ENCODE measurements at places on chromosomes 3 and 15.

- no peak for DNase-seq
These were observed 32.9 kb downstream of the SOX14 start for GRCh38 chr3:137796993-137797392.

DNA sequence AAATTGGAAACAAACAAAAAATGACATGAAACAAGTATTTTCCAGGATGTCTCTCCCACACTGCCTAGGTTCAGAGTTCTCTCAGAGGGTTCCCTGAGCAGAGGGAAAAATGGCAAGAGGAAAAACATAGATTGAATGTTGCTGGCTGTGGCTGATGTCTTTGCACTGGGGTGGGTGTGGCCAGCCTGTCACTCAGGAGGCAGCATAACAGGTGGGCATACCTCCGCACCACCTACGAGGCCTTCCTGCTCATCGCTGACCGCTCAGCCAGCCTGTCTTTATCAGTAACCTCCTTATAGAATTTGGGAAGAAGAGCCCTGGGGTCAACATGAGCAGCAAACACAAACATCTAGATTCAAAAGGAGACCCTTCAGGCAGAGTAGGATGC, 216.6 kb upstream of the UMPS start:
- no peak for DNase-seq

DNA sequence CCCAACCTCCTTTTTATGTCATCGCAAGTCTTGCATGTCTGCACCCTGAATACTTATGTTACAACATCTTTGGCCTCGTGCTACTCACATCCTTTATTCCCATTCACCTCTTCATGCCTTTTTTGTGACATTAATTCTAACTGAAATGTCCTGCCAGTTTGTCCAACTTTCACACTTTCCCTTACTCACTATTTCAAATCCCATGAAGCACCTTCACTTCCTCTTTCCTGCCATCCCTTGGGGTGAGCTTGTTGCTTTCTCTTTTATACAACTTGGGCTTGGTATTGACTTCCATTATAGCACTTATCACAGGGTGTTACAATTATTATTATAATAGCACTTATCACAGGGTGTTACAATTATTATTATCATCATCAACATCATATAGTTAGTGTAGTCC, 496.3 kb downstream of the NLGN1 start:
- DNase-seq = no peak

- DNase-seq = no peak
These were observed 468.5 kb upstream of the KCNMB2 start for GRCh38 chr3:178067721-178068120.

GRCh38 chr3:182855076-182855475, 61.8 kb downstream of the ATP11B start:
- DNase-seq = no peak

DNA sequence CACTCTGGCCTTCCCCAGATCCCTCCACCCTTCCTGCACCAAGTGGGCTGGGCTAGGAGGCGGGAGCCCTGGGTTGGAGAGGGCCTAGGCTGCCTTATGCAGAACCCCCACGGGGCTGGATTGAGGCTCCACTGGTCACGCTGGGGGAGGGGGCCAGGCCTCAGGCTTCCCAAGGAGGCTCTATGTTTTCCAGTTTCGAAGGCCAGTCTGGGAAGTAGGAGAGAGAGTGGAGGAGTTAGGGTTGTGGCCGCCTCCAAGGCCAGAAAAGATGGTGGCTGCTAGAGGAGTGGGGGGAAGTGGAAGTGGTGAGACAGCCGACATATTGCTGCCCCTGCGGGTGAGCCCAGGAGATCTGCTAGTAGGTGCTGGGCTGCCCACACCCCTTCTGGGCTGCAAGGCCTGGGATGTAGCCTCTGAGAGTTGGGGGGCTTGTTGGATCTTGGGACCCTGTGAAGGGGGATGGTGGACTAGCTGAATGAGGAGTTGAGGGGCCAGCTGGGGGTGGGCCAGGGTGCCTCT, 1.2 kb downstream of the GNAI2 start:
- peak; percentile 27 for DNase-seq

DNA sequence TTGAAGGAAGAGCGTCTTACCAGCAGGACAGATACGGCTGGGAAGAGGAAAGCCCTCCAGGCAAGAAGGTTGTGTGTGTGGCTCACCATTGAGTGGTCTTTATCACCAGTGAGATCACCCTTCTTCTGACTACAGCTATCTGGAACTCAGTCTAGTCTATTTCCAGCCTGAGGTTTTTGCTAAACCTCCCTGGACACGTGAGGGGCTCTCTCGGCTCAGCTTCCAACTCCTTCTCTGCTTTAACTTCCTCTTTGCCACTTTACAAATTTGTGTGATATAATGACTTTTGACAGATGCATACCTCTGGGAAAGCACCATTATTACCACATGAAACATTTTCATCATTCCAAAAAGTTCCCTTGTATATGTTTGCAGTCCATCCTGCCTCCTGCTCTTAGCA, 15.3 kb upstream of the ROPN1 start:
- no peak for DNase-seq

- no peak for DNase-seq
These were observed 877.8 kb downstream of the TUSC7 start for GRCh38 chr3:117587416-117587815.

GRCh38 chr15:38565287-38565670, 665 bp upstream of the RASGRP1 start:
- DNase-seq = no peak

- no peak for DNase-seq
These were observed 4.3 kb downstream of the COX5A start for GRCh38 chr15:74933573-74933972.

- DNase-seq = no peak
These were observed 60.1 kb downstream of the ADAMTS9 start for GRCh38 chr3:64627471-64628321.

DNA sequence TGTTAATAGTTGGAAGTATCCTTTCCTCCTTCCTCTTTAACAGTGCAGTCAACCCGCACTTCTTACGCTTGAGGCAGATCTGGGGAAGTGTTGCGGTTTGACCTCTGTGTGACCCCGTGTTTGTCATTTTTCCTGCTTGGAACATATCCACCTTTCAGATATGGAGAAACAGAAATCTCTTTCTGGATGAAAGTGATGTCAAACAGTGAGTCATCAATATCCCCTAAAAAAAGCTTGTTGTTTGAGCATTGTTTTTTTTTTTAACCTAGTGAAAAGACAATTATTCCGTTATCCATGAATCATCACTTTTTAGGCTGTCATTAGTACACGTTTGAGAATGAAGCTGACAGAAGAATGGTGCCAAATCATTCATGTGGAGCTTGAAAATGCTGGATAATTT, 293.7 kb downstream of the ARPP21 start:
- DNase-seq = no peak

DNA sequence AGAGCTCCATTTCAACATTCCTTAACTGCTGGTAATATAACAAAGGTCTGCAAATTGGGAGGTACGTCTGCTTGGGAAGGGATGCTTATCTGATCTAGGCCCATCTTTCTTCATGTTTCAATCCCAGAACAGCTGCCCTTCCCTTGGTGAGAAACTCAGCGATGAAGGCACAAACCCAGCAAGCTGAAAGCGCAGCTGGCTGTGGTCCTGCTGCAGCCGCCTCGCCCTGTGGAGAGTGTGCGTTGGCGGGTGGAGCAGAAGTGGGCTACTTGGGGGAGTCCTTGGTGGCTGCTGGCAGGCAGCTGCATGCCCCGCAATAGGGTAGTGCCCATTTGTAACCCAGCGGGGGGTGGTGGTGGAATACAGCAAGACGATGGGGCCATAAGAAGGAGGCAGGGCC, 160.6 kb upstream of the WNT5A start:
- no peak for DNase-seq

DNA sequence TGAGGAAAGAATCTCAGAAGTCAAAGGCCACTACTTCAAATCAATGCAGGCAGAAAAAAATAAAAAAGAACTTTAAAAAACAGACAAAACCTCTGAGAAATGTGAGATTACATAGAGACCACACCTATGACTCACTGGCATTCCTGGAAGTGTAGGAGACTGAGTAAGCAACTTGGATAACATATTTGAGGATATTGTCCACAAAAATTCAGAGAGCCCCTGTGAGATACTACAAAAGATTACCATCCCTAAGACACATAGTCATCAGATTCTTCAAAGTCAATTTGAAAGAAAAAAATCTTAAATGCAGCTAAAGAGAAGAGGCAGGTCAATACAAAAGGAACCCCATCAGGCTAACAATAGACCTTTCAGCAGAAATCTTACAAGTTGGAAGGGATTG, 887.3 kb downstream of the NTRK3 start:
- DNase-seq = no peak

GRCh38 chr3:71515636-71516365, 67.7 kb downstream of the FOXP1 start:
- no peak for DNase-seq

GRCh38 chr3:48084170-48084569, 68.0 kb upstream of the MAP4 start:
- DNase-seq = no peak

DNA sequence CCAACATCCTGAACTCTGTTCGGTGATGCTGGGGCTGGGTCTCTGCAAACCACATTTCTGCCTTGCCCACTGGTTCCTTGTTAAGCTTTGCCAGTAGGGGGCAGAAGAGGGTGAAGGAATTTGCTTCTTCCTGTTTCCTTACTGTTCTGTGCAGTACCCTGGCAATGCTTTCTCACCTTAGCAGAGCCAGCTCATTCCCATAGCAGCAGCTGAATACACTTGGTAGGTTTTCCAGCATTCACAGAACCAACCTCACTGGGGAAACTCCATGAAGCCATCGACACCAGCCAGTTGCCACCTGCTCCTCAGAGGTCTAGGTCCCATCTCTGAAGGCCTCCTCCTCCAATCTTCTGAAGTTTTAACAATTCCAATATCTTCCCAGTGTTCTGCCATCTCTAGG, 308.4 kb downstream of the PDCD6IP start:
- peak; percentile 2 for DNase-seq

DNA sequence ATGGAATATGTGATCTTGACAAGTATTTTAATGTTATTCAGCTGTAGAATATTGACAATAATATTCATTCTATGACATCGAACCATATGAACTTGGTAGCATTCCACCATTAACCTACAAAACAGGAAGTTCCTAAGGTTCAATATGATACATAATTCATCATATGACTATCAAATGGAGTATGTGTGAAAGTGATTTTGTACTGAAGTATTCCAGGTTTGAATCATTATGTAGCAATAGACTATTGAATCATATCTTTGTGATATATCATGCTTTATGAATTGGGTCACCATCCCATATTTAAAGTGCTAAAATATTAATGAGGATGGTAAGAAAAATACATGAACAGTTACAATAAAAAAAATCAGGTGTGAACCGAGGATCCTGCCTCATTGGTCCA, 95.1 kb downstream of the TP63 start:
- DNase-seq = no peak

- DNase-seq = no peak
These were observed 18.2 kb upstream of the ADCY5 start for GRCh38 chr3:123467046-123467445.

DNA sequence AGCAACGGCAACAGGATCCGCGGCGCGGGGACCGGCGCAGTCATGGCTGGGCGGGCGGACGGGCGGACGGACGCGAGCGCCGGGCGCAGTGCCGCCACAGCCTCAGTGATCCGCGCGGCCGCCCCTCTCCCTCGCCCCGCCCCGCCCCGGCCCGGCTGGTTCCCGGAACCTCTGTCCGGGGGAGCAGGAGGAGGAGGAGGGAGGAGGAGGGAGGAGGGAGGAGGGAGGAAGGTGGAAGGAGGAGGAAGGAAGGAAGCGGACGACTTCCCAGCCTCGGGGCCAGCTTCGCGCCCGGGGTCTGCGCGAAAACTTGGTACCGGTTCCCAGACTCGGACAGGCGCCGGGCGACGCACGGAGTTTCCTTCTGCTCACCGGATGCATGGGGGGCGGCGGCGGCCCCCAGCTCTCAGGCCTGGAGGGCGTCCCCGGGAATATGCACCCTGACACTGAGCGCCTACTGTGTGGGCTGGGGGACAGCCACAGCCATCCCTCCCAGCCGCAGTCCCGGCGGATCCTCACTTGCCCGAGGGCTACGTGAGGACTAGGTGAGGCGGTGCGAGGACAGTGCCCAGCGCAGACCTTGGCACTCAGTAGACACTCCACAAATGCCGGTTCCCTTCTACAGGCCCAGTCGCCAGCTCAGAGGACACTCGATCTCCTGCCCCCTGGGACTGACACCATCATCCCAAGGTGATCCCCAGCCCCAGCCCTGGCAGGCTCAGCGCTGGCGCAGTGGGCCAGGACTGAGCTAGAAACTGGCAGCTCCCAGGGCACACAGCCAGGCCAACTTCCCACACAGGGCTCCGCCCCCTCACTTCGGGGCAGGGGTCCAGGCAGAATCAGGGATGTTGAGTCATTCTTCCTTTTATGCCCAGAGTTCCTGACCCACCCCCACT, at the start of gene SHISA5:
Gene SHISA5 (minus strand): TSS at position 124 of the 896 bp plus-strand sequence. CDS start 80 bp downstream, at position 44.
- peak; percentile 56 for DNase-seq

GRCh38 chr15:66982816-66983215, 82.6 kb upstream of the SMAD3 start:
- no peak for DNase-seq

DNA sequence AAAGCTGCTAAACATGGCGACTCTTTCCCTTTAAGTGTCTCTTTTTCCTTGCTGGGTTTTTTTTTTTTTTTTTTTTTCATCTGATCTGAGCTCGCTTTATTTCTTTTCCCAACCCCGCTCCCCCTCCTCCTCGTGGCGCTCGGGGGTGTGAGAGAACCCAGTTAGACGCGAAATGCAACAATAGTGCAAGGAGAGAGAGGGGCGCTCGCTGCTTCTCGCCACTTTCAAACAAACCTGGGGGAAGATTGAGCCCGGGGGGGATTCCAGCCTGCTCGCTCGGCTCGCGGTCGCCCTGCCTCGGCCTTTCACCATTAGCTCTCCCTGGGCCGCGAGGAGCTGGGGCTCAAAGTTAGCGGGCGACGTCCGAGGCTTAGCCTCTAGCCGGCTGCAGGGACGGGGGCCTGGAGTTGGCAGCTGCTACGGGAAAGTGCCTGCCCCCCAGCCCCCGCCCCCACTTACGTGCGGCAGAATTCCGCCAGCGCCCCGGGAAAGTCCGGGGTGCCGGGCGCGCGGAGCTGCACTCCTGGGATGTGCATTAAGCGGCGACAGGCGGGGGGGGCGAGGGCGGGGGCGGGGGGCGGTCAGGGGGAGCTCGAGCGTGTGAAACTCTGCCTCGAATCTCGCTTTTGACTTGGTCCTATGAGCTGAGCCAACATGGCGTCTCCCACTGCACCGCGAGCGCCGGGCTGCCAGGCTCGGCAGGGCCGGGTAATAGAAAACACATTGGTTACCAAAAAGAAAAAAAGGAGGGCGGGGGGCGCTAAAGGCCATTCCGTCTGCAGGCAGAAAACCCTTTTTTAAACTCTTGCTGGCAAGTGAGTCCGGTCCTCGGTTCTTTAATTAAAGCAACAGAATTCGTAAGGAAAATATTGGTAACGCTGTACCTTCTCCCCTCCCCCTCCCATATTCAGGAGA, 10.4 kb downstream of the NR2F2 start:
- no peak for DNase-seq

DNA sequence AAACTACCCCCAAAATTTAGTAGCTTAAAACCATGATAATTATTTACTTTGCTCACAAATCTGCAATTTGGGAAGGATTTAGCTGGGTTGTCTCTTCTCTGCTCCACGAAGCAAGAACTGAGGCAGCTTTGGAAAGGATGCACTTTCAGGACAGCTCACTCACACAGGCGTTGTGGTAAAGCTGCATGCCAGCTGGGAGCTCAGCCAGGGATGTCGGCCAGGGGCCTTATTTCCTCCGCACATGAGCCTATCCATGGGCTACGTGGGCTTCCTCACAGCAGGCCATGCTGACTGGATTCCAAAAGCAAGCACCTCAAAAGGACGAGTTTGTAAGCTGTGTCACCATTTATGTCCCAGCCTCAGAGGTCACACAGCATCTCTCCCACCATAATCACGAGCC, 301.3 kb upstream of the IGF1R start:
- no peak for DNase-seq

GRCh38 chr3:48456456-48456855, 9.9 kb downstream of the ATRIP start:
- DNase-seq = no peak
